NCI-H748 treated with DMSO at 0.1 percent for 48 hours (cell line): ENCODE measurements at places on chromosomes 11 and 22.

GRCh38 chr11:23947883-23948282 lies 549.0 kb upstream of the LUZP2 start:
- DNase-seq, result no peak

DNA sequence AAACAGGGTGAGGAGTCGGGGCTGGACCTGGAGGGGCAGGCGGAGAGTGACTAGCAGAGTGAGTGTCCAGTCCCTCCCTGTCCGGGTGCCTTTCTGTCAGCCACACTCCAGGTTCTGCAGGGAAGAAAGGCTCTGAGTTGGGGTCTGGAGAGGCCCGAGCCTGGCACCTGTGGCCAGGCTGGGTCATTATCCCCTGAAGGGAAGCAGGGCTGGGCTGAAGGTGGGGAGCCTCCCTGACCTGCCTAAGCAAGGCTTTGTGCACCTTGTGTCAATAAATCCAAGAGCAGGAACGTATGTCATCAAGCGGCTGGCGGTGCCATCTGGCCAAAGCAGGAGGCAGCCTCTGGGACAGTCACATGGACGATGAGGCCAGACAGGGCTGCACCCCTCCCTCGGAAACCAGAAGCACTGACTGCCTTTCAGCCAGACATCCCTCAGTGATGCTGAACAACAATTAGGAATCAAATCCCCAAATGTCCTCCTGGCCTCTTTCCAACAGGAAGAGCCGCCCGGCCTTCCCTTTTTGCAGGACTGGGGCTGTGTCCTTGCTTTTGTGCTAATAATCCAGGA lies 73.9 kb upstream of the FGF3 start:
- peak; percentile 57 for DNase-seq

- DNase-seq, result no peak
These were observed 11.6 kb downstream of the JAML start for GRCh38 chr11:118213201-118213600.

- DNase-seq, result no peak
These were observed 54.6 kb upstream of the WNT7B start for GRCh38 chr22:46031557-46031956.

GRCh38 chr11:120205596-120206161 lies 5.2 kb upstream of the OAF start:
- DNase-seq, result no peak

DNA sequence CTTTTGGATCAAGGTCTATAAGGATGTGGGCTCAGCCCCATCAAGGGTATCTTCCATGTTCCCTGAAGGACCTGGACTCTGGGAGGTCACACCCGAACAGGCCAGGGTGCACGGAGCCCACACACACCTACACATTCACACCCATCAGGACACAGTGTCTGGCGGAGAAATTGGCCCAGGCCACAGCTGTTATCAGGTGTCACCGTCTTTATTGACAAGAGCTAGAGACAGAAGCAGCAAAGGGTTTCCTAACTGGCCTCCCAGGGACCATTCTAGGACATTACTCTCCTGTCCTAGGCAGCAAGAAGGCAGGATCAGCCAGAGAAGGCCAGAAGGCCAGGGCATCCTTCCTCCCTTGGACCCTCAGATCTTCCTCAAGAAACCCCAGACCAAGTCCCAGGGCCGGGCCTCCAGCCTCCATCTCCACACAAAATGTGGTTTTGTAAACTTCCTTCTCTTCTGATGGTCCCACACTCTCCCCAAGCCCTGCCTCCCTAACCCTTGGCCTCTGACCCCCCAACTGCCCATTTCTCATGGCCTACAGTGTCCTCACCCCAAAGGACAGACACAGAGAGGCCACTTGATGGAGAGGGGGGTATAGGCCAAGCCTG lies 8.1 kb downstream of the SSTR3 start:
- no peak for DNase-seq

DNA sequence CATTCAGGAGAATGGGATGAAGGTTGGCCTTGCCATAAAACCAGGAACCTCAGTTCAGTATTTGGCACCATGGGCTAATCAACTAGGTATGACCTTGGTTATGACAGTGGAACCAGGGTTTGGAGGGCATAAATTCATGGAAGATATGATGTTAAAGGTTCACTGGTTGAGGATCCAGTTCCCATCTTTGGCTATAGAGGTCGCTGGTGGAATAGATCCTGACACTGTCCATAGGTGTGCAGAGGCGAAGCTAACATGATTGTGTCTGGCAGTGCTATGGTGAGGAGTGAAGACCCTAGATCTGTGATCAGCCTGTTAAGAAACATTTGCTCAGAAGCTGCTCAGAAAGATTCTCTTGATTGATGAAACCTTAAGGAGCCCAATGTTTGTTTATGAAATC lies 5.7 kb downstream of the NF2 start:
- no peak for DNase-seq

GRCh38 chr11:80973786-80974185 lies 1533.0 kb upstream of the TENM4 start:
- DNase-seq, result no peak

DNA sequence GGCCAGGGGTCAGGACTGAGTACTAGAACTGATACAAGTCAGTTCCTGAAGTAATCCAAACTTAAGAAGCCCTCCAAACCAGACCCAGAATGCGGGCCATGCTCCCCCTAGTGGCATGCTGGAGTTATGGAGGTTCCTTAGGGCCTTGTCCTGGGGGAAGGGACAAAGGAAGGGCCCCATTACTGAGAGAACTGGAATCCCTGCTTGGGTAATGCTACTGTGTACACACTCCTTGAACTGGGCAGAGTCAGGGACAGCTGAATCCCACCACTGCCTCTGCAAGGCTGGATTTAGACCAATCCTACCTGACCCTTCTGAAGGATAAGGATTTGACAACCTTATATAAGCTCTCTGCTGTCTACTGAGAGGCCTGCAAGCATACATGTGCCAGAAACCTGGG lies 97.3 kb upstream of the AKIP1 start:
- DNase-seq, result peak; percentile 40

- DNase-seq, result no peak
These were observed 12.6 kb downstream of the HIPK3 start for GRCh38 chr11:33269822-33270221.

- DNase-seq, result no peak
These were observed 24.6 kb downstream of the ATXN10 start for GRCh38 chr22:45696227-45696626.

- no peak for DNase-seq
These were observed 7.6 kb downstream of the IL17REL start for GRCh38 chr22:50004918-50005317.

- DNase-seq, result no peak
These were observed 5.3 kb upstream of the KLHDC7B start for GRCh38 chr22:50540381-50540780.

DNA sequence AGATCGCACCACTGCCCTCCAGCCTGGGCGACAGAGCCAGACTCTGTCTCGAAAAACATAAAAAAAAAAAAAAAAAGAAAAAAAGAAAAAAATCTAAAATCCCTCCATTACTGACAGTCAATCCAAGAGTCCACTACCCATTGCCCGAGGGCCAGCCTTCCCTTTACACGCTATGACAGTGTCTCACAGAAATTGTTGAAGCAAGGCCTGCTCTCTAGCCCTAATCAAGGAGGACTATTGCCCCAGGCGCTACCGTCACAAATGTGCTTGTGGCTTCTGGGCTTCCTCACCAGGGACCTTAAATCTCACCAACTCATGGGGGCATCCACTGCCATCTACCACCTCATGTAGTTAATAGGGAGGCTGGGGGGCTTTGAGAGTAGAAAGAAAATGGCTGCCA lies 49.9 kb downstream of the UBASH3B start:
- no peak for DNase-seq

DNA sequence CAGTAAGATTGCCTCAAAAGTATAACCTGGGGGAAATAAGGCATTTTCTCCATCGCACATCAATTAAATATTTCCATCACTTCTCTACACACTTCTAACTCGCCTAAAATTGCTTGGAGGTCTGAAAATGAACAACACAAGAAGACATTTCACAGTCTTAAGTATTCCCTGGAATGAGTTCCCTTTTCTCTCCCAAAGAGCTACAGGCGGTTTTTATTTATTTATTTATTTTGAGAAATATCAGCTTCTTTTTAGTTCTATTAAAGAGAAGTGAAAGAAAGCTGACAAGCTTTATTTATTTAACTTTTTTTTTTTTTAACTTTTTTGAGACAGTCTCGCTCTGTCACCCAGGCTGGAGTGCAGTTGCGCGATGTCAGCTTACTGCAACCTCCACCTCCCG lies 11.5 kb upstream of the PARVB start:
- DNase-seq, result no peak

DNA sequence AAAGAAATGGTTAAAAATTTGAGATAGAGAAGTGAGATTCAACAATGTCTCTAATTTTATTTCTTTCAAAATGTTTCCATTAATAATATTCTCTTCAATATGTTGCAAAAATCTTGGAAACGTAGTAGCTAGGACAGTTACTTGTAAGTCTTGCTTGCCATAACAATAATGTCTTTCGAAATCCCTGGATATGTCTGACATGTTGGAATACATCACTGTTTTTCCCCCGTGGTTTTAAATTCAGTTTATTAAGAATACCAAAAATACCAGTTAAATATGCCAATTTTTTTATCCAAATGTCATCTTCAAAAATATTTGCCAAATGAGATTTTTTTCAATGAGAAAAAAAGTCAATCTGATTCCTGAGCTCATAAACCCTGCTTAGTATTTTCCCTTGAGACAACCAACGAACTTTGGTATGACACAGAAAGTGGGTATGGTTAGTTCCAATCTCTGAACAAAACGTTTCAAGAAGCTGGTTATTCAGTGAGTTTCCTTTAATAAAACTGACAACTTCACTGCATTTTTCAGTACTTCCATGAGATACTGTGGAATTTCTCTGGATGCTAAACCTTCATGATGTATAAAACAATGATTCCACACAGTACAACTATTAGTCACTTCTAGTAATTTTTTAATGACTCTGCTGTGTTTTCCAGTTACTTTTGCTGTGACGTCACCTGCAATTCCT lies 36.7 kb upstream of the AMPD3 start:
- no peak for DNase-seq

DNA sequence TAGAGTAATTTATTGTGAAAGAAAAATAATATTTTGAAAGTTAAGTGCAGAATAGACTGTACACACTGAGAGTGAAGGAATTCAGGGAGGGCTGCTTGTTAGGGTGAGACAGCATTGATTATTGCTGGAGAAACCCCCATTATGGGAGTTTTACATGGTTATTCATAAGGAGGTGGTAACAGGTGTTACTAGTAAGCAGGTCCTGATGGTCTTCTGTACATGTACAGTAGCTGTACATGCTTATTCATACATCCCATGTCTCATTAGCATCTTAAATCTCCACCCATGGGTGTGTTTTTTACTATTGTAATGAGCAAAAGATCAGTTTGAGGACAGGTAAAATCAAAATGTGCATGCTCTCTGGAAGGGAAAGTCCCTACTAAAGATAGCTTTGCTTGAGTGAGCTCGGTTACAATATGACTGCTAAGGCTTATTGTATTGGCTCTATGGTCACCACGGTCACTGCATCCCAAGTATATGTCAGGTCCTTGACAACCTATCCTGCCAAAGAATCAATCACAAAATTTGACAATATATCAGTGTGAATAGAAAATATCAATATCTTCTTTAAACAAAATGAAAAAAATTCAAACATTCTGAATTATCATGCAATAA lies 6.2 kb downstream of the KDM4F start:
- DNase-seq, result no peak
